ENCODE measurements at places on chromosomes 5 and 9.

DNA sequence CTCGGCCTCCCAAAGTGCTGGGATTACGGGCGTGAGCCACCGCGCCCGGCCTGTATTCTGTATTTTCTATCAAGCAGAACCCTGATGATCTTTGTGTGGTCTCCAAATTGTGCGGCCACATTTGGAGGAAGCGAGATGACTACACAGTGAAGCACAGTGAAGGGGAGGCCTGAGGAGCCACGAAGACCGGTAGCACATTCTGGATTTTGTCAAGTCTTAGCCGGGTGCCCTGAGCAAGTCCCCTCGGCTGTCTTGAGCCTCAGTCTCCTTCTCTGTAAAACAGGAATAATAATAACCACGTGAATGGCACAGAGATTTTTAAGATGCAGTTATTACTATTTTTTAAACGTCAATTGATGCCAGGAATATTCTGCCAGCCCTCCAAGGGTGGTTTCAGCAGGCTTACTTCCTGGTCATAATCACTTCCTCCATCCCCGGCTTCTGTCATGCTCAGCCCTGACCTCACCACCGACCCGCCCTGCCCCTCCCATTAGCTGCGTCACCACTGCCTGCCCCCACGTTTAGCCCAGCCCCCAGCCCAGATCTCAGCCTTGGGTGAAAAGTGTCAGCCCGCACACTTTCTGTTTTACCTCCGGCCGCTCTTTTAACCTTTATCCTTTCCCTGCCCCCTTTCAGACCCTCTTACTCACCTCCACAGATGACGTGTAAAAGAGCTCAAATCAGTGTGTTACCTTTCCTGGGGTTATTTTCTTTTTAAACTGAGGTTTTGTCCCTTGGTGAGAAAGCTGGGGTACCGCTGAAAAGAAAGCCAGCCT lies 27.0 kb upstream of the ERGIC1 start:
- DNase-seq = peak; percentile 72

GRCh38 chr5:139103762-139104161 lies 94.4 kb downstream of the SIL1 start:
- no peak for DNase-seq

DNA sequence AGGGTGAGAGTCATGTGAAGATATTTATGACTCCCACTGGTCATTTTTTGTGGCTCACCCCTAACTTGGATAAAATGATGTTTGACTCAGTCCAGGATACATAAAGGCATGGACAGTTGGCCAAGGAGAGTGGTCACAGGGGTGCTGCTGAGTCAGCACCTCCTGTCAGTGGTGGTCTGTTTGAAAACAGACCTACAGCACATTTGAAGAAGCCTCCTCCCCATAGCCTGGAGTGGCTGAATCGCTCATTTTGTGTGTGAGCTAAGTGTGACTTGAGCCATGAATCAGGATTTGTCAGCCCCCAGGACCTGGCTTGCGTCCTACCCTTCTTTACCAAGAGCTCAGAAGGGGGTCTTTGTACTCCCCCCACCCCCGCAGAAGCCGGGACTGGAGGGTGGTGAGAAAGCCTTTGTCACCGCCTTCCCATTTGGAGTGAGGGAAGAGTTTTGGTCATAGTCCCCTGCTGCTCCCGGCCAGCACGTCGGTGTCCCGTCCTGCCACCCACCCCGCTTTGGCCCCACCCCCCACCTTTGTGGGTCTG lies 35.6 kb downstream of the TRIO start:
- DNase-seq = no peak

GRCh38 chr5:126535856-126536545 lies 59.0 kb downstream of the ALDH7A1 start:
- DNase-seq = no peak

GRCh38 chr5:473551-474192 lies 30.7 kb downstream of the EXOC3 start:
- DNase-seq = no peak

DNA sequence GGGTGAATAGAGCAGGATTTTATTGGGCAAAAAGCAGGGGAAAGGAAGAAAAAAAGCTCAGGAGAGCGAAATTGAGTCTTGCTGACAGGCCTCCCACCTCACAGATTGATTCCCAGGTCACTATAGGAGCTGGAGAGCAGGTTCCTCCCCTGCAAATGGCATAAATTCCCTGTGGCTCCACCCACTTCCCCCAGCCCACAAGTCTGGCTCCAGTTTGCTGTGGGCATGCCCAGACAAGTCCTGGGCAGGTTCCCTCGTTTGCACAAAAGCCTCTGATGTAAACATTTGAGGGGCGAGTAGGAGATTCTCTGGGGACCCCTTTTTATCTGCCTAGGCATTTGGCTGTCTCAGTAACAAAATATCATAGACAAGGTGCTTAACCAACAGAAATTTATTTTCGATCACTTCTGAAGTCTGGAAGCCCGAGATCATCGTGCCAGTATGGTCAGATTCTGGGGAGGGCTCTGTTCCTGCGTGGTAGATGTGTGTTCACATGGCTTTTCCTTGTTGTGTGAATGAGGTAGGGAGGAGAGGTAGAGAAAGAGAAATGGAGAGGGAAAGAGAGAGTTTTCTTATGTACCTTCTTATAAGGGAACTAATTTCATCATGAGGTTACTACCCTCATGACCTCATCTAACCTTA lies 614.5 kb downstream of the MAT2B start:
- no peak for DNase-seq

GRCh38 chr9:109629615-109630014 lies 131.5 kb upstream of the PTPN3 start:
- DNase-seq = no peak

DNA sequence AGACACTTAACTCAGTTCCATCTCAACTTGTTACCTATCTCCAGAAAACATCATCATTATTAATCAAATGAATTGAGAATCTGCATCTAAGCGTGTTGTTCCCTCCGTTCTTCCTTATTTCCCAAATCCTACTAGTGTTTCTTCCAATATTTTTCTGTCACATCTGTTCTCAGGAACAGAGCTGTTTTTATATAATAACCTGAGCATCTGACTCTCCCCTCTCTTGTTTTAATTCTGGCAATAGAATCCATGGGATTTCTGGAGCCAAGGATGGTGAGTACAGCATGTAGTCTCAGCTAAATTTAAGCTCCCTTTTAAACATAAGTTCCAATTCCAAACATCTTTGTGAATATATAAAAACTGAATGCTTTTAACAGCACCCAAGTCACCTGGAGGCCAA lies 558.3 kb downstream of the DTWD2 start:
- no peak for DNase-seq
